LNCaP clone FGC (cell line): ENCODE measurements at places on chromosomes 2 and 18.

- DNase-seq, result no peak
Observed at GRCh38 chr2:137056704-137057103, 291.4 kb downstream of the THSD7B start.

DNA sequence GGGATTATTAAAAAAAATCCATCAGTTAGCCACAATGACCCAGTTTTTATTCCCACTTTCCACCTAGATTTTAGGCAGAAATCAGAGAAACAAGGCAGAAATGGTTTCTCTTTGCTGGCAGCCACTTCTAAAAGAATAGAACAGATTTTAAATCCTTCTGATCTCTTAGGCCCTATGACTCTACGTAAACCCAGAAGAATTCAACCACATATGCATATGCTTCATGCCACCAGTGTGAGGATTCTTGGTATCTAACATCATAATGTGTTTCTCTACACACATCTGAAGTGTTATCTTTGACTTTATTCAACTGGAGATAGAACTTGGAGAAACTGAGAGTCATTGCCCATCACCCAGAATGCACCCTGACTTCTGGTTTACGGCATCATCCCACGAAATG, 128.7 kb upstream of the TANK start:
- no peak for DNase-seq

DNA sequence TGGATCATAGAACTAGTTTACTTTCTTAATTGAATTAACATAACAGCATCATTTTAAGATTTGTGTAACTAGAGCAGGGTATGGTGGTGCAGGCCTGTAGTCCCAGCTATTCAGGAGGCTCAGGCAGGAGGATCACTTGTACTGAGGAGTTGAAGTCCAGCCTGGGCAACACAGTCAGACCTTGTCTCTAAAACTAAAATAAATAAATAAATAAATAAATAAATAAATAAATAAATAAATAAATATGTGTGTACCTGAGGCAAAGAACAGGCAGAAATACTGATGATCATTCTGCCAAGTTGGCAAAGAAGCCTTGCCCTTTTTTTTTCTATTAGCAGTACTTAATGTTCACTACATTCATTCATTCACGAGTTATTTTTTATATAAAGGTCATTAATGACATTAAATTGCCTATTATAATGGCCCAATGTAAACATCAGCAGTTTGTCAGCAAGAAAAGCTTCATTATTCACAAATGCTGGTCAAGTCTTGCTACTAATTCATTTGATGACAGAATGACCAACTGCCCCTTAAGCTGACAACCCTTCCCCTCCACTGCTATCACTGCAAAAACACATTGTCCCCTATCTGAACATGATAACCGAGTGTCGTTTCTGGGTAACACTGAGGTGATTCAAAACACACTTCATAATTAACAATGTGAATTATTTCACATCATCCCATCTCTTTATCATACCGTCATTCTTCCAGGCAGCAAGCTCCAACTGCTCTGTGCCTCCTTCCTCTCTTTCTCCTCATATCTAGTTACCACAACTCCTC, 39.0 kb downstream of the ARL5A start:
- DNase-seq, result no peak

DNA sequence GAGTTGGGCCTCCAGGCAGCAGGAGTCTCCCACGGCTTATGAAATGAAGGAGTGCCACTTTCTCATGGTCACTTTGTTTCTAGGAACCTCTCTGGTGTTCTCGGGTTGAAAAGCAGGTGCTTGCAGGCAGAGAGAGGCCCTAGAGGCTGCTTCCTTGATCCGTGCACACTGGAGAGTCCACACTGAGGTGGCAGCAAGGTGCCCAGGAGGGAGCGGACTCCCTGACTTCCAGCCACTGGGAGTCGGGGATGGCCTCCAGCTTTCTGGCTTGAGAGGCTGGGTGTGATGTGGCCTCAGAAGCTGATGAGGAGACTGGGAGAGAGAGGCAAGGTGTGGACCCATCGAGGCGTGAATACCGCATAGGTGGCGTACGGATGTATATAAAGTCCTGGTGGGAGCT, 221.8 kb downstream of the AGAP1 start:
- DNase-seq, result no peak

- DNase-seq, result no peak
Observed at GRCh38 chr2:214542866-214543265, 132.0 kb downstream of the VWC2L start.

GRCh38 chr2:224033601-224034000, 5.5 kb downstream of the SERPINE2 start:
- DNase-seq, result no peak

DNA sequence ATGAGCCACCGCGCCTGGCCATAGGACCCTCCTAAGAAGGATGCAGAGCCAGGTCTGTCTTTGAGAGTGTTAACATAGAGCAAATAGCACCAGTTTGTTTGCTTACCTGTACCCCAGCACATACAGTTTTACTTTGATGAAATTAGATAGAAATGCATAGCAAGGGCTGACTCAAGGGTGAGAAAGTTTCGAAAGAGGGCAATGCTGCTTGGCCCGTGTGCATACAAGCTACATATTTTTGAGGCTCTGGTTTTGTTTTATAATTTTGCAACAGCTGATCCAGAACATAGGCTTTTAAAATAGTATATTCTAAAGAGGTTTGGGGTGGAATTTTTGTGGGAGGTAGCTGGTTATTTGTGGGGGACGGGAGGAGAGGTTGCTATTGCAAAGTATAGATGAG, 151.7 kb downstream of the MCFD2 start:
- no peak for DNase-seq

GRCh38 chr2:143123911-143124310, 5.3 kb upstream of the ARHGAP15 start:
- DNase-seq, result no peak

- DNase-seq, result peak; percentile 49
Observed at GRCh38 chr18:50686409-50686808, 126.5 kb downstream of the MAPK4 start.
